ENCODE measurements at places on chromosomes 11 and 22.

DNA sequence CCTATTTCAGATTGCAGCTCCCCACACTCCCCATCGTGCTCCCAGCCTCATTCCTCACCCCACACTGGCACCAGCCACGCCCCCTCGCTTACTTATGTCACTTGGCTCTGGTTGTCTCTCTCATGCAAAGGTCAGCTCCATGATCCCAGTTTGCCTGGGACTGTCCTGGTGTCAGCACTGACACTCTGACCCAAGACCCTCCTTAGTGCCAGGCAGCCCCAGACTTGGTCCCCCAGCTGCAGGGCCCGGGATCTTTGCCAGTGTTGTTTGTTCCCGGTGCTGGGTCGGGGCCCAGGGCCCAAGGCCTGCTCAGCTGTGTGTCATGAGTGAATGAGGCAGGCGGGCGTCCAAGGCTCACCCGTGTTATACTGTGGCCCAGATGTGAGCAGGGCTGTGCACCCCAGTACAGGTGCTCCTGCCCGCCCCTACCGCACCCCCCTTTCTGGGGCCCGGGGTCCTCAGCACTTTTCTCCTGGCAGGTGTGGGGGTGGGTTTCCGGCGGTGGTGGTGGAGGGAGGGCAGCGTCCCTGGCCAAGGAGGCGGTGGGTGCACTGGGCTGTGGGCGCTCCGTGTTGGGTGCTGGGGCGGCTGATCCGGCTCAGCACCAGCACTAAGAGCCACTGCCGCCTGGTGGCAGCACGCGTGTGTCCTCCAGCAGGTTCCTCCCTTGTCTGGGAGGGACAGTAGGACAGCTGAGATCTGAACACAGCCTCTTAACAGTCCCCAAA, 19.5 kb downstream of the IL17REL start:
- DNase-seq, result peak; percentile 73

GRCh38 chr11:131692151-131692550, 321.7 kb downstream of the NTM start:
- DNase-seq, result no peak

- DNase-seq, result no peak
These were observed 49.2 kb upstream of the TIMP3 start for GRCh38 chr22:32752326-32752725.

GRCh38 chr22:40387746-40388145, 17.4 kb downstream of the SGSM3 start:
- no peak for DNase-seq

- DNase-seq, result no peak
These were observed 7.2 kb downstream of the ARHGEF12 start for GRCh38 chr11:120343429-120343828.

DNA sequence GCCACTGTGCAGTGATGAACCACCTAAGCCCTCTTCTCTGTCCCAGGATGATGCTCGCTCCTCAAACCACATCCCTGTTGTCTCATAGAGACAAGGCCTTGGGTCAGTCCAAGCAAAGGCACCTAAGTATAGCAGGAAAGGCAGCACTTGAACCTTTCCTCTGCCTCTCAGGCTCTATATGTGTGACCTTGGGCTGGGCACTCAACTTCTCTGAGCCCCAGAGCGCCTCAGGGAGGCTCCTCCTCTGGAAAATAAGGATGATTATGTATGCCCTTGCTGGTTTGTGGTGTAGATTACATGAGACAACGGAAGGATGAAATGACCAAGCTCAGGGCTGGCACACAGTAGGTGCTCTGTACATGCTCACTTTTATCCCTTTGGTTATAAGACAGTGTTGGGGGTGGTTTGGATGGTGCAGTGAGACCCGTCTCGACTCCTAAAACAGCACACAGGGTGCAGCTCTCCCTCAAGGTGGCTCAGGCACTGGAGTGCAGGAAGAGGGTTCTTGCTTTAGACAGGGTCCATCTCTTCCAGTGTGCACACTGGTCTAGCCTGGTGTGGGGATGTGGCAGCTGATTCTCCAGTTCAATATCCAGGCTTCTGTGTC, 40.2 kb upstream of the ACCSL start:
- no peak for DNase-seq

- no peak for DNase-seq
These were observed 79.1 kb upstream of the TIMP3 start for GRCh38 chr22:32722441-32722840.

DNA sequence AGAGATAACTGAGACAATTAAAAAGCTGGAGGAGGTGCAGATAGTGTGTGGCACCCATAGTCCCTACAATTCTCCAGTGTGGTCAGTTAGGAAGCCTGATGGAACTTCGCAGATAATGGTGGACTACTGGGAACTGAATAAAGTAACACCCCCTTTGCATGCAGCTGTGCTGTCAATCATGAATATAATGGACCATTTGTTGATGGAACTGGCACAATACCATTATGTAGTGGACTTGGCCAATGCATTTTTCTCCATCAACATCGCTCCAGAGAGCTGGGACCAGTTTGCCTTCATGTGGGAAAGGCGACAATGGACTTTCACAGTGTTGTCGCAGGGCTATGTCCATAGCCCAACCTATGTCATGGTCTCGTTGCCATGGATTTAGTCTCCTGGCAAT, 324.2 kb downstream of the TMEM135 start:
- DNase-seq, result no peak

GRCh38 chr11:6321961-6322362, 1.7 kb upstream of the CAVIN3 start:
- no peak for DNase-seq

- DNase-seq, result no peak
These were observed 16.5 kb downstream of the KCTD21 start for GRCh38 chr11:78171951-78172350.

GRCh38 chr22:42962295-42963230, 52.4 kb downstream of the PACSIN2 start:
- peak; percentile 66 for DNase-seq

DNA sequence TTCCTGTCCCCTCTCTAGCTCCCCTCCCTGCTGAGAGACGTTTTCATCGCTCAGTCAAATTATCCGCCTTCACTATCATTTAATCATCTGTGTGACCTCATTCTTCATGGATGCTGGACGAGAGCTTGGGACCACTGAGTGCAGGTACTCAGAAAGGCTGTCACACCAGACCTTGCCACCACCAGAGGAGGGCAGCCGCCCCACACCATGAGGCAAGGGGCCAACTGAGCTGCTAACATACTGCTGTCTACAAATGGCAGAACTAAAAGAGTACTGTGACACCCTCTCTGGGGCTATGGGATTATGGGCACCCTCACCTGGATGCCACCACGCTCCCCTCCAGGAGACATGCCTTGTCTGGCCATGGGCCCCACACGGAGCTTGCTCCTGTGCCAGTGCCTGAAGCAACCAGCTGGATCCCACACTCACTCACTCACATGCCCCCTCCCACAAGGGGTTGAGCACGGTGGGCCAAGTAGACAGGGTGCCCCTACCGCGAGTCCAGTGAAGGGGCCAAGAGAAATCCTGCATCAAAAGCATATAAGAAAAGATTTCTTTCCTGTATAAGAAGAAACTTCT, 670.0 kb upstream of the CCDC90B start:
- no peak for DNase-seq

- no peak for DNase-seq
These were observed 1.6 kb downstream of the OR10A2 start for GRCh38 chr11:6864438-6864837.
